ENCODE measurements at places on chromosomes 2 and 18.

GRCh38 chr2:237613679-237614078, 13.7 kb upstream of the LRRFIP1 start:
- no peak for DNase-seq

GRCh38 chr2:96102596-96103186, 13.7 kb downstream of the ADRA2B start:
- DNase-seq = no peak

- DNase-seq = no peak
Measured at GRCh38 chr2:41377837-41378236, 670.0 kb upstream of the PKDCC start.

GRCh38 chr2:84459944-84460429, 907 bp upstream of the SUCLG1 start:
- no peak for DNase-seq

GRCh38 chr2:222861411-222862105, 722 bp downstream of the ACSL3 start:
- DNase-seq = peak; percentile 29

DNA sequence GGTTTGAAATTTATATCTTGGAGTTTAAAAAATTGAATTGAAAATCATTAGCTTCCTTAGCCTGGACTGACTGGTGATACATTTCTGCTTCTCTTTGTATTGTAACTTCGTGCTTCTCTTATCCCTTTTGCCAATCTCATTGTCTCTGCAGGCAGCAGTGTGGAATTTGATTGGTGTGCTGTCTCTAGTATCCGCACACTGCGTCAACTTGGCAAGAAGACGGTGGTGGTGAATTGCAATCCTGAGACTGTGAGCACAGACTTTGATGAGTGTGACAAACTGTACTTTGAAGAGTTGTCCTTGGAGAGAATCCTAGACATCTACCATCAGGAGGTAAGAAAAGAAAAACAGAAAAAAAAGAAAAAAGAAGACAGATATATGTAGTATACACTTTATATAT, 85.9 kb downstream of the CPS1 start:
- no peak for DNase-seq

DNA sequence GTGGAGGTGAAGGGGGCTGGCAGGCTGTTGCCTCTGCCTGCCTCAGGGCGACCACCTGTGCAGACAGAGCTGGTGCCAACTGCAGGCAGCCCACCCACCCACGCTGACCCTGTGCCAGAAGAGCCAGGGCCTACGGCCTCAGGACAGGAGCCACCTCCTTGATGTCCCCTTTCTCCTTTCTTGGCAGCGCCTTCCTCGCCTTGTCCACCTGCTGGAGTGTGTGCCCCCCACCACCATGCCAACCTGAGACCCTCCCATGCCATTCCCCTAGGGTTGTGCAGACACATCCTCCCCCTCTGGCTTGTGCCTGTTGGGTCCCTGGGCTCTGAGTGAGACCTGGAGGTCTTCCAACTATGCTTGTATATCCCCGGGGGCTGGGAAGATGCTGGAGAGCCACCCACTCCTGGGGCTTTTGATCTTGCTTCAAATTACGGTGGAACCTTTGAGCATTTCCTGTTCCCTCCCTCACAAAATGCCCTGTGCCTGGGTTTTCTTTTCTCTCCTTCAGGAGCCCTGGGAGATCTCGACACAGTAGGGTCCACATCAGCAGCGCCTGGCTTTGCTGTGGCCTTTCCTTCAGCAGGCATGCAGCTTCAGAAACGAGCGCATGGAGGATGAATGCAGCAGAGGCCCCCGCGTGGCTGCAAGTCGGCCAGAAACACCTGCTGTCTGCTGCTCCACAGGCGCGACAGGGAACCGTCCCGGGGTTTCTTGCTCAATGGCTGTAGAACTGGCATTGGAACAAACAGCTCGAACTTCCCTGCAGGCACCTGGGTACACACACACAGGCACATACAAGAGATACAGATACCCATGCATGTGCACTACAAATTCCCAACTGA, 65.9 kb upstream of the SH3RF3 start:
- no peak for DNase-seq

GRCh38 chr2:212494418-212495020, 44.1 kb downstream of the ERBB4 start:
- DNase-seq = peak; percentile 5

DNA sequence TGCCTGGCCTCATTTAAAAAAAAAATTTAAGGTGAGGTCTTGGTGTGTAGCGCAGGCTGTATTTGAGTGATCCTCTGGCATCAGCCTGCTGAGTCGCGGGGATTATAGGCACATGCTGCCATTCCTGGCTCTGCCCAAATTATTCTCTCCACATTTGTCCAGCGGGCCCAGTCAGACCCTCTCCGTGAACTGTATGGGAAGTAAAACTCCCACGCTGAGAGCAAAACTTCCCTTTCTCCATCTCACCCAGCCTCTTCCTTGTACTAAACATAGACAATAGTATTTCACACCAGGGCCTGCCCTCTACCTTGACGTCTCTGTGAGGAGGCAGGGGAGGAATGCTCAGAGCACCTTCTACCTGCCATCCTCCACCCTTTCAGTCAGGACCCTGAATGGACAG, 37.0 kb downstream of the EIF4E2 start:
- no peak for DNase-seq

GRCh38 chr2:33339269-33339668, 137.2 kb upstream of the RASGRP3 start:
- no peak for DNase-seq

DNA sequence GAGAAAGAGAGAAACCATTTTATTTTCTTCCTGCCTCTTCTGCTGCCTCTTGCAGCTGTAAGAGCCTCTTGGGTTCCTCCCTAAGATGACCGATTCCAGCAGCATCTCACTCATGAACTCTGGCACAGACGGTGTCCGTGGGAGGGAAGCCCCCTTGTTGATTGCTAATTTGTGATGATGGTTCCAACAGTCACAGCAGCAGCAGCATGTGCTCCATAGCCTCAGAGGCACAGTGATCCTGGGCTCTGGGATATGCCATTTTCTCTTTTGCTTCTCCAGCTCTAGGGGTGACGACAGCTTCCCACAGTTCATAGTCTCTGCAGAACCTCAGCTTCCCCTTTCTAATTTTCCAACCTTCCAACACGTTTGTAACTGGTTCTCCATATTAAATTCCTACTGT, 324.2 kb upstream of the HS6ST1 start:
- no peak for DNase-seq

- DNase-seq = no peak
Measured at GRCh38 chr18:78976765-78977636, 2.6 kb upstream of the SALL3 start.

- peak; percentile 95 for DNase-seq
Measured at GRCh38 chr2:195520671-195521155, 136.3 kb upstream of the SLC39A10 start.

GRCh38 chr2:47221946-47222345, 66.8 kb upstream of the STPG4 start:
- DNase-seq = peak; percentile 41

DNA sequence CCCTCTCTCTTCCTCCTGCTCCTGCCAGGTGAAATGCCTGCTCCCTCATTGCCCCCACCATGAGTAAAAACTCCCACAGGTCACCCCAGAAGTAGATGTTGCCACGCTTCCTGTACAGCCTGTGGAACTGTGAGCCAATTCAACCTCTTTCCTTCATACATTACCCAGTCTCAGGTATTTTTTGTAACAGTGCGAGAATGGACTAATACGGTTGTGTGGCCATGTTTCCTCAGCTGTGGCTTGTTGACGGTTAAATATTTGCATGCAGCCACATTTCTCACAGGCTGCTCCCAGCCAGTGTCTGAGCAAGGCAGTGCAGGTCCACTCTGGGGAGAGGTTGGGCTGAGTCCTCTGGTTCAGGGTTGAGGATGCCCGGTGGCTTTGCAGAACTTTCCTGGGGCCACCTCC, 27.8 kb upstream of the COPS8 start:
- DNase-seq = no peak

- no peak for DNase-seq
Measured at GRCh38 chr2:96792772-96793749, 23.0 kb upstream of the CNNM3 start.

DNA sequence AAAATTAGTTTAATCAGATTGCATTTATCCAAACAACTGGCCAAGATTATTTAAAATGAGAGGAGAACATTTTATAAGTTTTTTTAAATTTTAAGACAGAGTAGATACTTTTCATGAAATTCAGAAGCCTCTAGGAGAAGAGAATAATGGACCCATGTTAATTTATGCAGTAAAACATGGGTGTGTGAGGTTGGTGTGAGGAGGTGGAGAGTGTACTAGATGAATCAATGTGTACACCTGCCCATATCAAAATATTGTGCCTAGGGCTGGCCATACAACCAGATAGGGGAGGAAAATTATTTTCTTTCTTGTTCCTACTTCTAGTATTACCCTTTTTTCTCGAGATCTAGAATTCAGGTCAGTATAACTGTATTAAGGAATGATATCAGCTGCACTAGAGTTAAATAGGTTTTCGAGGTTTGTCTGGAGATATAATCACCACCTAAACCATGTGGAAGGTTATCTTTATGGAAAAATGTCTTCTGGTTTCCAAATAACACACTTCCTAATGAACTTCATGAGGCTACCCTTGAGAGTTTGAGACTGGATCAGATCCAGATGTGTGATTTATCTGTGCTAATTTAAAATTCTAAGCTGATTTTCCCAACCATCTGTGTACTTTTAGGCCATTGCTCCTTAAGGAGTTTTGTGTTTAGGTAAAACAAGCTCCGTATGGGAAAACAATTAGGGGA, 37.6 kb downstream of the TMEM178A start:
- DNase-seq = no peak

DNA sequence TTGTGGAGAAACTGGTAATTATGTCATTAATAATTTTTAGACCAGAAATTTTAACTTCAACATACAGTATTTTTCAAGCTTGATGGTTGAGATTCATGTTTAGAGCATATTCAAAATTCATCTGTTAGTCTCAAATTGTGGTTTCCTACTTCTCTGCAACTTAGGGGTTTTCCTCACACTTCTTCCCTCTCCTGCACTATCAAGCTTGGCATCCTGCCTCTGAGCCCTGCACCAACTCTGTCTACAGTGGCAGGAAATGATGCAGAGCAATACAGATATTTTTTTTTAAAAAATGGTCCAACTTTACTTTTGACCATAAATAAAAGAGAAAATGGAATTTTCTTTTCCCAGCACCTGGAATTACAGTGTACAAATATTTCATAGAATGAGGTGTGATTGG, 247.3 kb downstream of the NUP35 start:
- no peak for DNase-seq

GRCh38 chr2:44997963-44998362, 11.3 kb downstream of the SIX2 start:
- peak; percentile 22 for DNase-seq

Data from amniotic epithelial cell (primary cell).